Neural crest cell (in vitro differentiated cells): ENCODE measurements at places on chromosomes 16 and 17. TPM values are rescaled to one million over a fixed set of nuclear protein-coding genes. Genes with fewer than 3 reads are reported as not detected.
A peak's percentile ranks its signal among the peaks of the same experiment; 100 is the strongest.

DNA sequence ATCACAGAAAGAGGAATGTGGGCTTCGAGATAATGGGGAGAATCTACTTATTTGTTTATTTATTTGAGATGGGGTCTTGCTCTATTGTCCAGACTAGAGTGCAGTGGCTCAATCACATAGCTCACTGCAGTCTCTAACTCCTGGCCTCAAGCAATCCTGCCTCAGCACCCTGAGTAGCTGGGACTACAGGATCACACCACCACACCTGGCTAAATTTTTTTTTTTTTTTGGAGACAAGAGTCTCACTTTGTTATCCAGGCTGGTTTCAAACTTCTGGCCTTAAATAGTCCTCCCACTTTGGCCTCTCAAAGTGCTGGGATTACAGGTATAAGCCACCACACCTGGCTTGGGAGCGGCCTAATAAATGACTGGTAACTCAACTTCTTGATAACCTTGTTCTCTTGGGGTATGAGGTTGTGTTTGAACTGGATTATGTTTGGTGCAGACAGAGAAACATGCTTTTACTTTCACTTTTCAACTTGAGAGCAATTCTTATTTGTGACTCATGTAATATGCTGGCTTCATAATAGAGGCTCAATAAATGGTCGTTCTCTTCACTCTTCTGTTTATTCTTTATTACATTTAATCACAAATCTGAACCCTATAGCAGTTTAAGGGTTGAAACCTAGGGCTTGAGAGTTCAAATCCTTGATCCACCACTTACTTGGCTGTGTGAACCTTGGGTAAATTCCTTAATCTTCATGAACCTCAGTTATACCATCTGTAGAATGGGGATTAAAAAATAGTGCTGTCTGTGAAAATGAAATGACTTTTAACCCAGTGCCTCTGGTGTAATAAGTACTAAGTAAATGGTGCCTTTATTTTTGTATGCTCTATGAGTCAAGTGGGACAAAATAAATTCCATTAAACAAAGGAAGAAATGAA, 129.1 kb upstream of the HS3ST2 start:
- DNase-seq, result no peak

GRCh38 chr16:20301840-20302239, 25.5 kb downstream of the GP2 start:
- no peak for DNase-seq

DNA sequence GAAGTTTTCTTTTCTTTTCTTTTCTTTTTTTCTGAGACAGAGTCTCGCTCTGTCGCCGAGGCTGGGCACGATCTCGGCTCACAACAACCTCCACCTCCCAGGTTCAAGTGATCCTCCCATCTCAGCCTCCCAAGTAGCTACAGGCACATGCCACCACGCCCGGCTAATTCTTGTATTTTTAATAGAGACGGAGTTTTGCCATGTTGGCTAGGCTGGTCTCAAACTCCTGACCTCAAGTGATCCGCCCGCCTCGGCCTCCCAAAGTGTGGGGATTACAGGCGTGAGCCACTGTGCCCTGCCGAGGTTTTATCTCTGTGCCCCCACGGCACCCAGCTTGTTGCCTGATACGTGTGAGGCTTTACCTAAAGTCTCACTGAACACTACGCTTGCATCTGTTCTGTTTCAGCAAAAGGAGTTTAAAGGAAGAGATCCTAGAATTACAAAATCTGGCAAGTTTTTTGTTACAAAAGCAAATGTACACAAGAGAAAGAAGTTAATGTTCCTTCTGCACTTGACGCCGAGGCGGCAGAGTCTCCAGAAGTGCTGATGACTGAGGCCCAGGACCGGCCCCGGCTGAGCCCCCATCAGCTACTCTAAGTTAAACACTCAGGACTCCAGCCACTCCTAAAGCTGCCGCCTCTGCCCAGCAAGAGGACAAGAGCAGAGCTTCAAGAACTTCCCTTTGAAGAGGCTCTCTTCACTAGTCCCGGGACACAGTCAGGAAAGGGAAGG, 9.2 kb downstream of the ABCA3 start:
- no peak for DNase-seq

NAT9 gene
- total RNA-seq, result 66.9 and 67.7 TPM in 2 replicates

- no peak for DNase-seq
Observed at GRCh38 chr16:70804153-70804733, 3.3 kb upstream of the VAC14 start.

- no peak for DNase-seq
Observed at GRCh38 chr16:19616241-19616640, 60.7 kb downstream of the VPS35L start.

- DNase-seq, result no peak
Observed at GRCh38 chr16:65600629-65601028, 478.8 kb upstream of the CDH11 start.

DNA sequence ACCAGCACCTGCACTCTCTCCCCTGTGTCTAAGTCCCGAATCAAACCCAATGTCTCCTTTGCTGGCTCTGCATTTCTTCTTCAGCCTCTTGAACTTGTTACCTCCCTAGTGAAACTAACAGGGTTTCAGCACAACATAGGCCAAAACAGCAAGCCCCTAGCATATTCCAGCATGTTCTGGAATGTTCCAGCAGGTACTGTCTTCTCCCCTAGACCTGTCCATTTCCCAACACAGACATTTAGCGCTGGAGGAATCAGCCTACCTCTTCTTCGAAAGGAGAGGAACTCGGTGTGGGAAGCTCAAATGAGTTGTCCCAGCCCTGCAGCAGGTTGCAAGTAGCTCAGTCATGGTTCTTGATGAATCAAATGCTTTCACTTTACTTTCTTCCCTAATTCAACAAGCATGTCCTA, 47.1 kb downstream of the LITAF start:
- DNase-seq, result no peak

DNA sequence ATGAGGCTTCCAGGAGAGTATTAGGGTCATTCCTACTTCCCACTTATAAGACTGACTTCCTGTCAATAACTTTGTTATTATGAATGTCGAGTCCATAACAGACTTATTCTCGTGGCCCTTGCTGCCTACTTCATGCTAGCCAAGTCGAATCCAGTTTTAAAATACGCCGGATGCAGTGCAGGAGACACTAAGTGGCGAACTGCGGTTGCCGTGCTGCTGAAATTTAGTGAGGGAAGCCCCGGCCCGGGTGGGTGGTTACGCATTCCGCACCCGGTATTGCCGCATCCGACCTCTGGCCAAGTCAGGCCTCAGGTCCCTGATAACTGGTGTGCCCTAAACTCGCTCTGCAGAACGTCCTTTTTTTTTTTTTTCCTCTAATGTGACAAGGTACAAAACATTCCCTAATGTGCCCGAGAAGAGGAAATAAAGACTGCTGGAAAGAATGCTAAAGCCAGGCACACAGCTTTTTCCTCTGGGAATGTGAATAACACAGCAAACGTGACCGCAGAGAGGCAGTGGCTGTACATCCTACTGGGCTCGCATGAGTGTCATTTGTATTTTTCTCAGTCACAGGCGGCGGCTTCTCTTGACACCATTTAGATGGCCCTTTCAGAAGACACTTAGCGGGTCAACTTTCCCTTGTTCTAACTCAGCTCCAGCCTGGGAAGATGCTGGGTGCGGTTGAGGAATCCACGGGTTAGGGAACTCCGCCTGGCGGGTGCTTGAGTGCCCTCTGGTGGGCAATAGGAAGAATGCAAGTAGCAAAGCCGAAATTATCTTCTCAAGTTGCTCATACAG, 7.1 kb upstream of the AKTIP start:
- DNase-seq, result peak; percentile 53

CCL2 gene
- total RNA-seq, result 3.5 and 3.9 TPM in 2 replicates

DNA sequence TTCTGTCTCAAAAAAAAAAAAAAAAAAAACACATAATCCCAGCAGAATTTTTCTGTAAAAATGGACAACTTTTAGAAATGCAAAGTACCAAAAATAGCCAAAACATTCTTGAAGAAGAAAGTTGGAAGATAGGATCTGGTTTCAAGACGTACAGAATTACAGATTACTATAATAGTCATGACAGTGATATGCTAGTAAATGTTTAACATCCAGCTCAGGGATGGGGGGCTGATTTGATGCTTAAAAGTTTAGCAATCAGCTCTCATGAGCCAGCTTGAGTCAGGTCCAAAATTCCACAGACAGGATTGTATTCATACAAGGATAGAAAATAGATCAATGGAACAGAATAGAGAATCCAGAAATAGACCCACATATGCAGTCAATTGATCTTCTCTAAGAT, 100.5 kb downstream of the CYB561 start:
- no peak for DNase-seq

DNA sequence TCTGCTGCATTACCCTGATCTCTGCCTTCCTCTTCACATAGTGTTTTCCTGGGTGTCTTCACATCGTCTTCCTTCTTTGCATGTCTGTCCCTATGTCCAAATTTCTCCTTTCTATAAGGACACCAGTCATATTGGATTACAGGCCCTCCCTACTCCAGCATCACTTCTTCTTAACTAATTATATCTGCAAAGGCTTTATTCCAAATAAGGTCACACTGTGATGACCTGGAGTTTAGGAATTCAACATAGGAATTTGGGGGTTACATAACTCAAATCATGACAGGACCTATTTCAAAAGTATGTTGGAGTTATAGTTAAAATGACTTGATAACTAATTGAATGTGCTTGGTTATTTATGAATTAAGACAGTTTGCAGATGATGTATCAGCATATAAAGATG, 490.5 kb upstream of the ERCC4 start:
- DNase-seq, result no peak

DNA sequence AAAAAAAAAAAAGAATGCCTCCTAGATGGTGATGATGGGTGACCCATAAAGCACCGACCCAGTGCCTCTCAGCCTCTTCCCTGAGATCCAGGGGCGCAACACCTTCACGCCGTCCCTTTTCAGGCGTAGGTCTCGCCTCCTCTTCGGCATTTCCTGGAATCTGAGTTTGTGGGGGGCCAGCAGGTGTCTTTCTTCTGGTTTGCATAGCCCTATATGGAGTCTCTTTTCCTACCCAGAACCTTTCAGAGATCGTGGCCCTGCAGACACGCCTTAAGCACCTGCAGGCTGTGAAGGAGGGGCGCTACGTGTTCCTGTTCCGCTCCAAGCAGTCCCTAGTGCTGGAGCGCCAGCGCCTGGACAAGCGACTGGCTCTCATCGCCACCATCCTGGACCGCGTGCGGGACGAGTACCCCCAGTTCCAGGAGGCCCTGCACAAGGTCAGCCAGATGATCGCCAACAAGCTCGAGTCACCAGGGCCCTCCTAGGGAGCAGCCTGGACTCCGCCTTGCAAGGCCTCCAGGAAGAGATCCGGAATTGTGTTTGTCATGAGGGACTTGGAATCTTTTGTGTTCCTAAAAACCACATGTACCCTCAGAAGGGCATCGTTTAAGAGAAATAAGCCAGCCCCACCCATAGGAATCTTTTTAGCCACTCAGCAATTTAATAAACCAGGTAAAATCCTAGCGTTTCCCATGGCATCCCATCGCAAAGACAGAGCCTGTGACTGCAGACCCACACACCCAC, 1.9 kb upstream of the GAA start:
- no peak for DNase-seq

DNA sequence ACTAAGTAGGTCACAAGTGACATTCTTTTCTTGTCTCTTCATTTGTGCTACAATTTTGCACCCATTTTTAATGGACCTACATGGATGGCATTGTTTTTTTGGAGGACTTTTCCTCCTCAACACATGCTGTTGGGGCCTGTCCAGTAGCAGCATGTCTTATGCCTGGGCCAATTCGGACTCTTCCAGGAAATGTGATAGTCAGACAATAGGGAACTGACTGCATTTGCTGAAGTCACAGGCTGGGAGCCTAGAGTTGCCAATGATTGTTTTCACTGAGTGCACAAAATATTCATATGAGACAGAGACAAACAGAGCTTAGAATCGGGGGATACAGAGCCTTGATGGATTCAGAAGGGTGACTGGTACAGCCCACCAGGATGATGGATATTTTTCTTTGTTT, 867.3 kb upstream of the GOT2 start:
- no peak for DNase-seq

GRCh38 chr16:88369447-88370008, 13.2 kb upstream of the ZNF469 start:
- no peak for DNase-seq

- no peak for DNase-seq
Observed at GRCh38 chr17:65314212-65314611, 177.0 kb downstream of the RGS9 start.

- no peak for DNase-seq
Observed at GRCh38 chr17:61904094-61904710, 23.6 kb downstream of the INTS2 start.

- DNase-seq, result peak; percentile 63
Observed at GRCh38 chr16:72400257-72401083, 228.5 kb upstream of the PMFBP1 start.
